ENCODE measurements at places on chromosomes 3 and 15.
A peak's percentile ranks its signal among the peaks of the same experiment; 100 is the strongest.

- DNase-seq: no peak
Observed at GRCh38 chr3:99344216-99344615, 294.2 kb upstream of the COL8A1 start.

DNA sequence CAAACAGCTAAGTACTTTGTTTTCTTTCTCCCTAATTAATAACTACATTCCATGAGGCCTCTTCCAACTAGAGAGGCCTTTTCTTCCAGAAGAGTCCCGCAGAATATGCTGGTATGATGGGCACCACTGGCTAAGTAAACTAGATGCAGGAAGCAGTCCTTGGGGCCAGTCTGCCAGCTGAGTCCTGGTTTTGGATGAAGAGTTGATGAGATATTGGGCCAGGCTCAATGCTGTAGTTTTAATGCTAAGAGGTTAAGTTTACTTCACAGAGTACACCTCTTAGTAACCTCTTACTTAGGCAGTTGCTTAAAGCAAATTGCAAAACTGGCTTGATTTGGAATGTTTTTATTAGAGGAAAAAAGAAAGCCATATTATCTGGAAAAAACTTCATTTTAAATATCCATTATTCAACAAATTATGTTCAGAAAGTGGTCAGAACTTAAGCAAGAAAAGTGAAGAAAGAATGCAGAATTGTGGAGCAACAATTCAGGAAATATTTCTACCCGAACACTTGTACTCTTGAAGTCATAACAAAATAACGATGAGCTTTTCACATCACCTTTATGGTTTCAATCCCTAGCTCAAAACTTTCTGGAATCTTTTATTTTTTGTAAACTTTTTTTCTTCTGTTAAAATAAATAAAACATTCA is 178.4 kb upstream of the CDIN1 start:
- no peak for DNase-seq

DNA sequence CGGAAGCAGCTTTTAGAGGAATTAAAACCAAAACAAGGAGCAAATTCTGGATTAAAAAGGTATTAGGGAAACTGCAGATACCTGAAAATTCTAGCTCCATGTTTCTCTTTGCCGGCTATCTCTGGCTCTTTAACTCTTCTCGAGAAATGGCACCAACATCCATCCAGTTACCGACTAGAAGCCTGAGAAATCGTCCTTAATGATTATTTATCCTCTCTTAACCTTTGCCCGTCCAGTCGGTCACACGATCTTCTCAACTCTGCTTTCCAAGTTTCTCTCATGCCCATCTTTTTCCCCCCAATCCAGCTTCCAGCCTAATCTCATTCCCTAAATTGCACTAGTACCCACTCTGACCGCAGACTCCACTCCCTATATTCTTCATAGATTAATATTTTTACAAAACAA is 596 bp upstream of the SGO1 start:
- DNase-seq: no peak

DNA sequence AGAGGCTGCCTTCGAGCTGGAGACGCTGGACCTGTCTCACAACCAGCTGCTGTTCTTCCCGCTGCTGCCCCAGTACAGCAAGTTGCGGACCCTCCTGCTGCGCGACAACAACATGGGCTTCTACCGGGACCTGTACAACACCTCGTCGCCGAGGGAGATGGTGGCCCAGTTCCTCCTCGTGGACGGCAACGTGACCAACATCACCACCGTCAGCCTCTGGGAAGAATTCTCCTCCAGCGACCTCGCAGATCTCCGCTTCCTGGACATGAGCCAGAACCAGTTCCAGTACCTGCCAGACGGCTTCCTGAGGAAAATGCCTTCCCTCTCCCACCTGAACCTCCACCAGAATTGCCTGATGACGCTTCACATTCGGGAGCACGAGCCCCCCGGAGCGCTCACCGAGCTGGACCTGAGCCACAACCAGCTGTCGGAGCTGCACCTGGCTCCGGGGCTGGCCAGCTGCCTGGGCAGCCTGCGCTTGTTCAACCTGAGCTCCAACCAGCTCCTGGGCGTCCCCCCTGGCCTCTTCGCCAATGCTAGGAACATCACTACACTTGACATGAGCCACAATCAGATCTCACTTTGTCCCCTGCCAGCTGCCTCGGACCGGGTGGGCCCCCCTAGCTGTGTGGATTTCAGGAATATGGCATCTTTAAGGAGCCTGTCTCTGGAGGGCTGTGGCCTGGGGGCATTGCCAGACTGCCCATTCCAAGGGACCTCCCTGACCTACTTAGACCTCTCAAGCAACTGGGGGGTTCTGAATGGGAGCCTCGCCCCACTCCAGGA is 21.1 kb downstream of the NRROS start:
- no peak for DNase-seq

GRCh38 chr3:16461463-16462245 is 51.8 kb downstream of the RFTN1 start:
- DNase-seq: no peak

DNA sequence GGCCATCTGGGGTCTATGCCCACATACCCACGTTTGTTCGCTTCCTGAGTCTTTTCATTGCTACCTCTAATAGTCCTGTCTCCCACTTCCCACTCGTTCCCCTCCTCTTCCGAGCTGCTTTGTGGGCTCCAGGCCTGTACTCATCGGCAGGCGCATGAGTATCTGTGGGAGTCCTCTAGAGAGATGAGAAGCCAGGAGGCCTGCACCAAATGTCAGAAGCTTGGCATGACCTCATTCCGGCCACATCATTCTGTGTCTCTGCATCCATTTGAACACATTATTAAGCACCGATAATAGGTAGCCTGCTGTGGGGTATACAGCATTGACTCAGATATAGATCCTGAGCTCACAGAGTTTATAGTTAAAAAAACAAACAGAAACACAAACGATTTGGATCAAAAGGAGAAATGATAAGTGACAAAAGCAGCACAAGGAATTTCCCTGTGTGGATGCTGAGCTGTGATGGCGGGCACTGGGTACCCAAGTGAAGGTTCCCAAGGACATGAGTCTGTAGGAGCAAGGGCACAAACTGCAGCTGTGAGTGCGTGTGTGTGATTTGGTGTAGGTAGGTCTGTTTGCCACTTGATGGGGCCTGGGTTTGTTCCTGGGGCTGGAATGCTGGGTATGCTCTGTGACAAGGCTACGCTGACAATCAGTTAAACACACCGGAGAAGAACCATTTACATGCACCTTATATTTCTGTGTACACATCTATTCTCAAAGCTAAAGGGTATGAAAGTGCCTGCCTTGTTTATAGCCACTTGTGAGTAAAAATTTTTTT is 35.9 kb downstream of the NR1I2 start:
- DNase-seq: no peak

GRCh38 chr3:53802256-53802880 is 43.9 kb downstream of the CHDH start:
- no peak for DNase-seq

DNA sequence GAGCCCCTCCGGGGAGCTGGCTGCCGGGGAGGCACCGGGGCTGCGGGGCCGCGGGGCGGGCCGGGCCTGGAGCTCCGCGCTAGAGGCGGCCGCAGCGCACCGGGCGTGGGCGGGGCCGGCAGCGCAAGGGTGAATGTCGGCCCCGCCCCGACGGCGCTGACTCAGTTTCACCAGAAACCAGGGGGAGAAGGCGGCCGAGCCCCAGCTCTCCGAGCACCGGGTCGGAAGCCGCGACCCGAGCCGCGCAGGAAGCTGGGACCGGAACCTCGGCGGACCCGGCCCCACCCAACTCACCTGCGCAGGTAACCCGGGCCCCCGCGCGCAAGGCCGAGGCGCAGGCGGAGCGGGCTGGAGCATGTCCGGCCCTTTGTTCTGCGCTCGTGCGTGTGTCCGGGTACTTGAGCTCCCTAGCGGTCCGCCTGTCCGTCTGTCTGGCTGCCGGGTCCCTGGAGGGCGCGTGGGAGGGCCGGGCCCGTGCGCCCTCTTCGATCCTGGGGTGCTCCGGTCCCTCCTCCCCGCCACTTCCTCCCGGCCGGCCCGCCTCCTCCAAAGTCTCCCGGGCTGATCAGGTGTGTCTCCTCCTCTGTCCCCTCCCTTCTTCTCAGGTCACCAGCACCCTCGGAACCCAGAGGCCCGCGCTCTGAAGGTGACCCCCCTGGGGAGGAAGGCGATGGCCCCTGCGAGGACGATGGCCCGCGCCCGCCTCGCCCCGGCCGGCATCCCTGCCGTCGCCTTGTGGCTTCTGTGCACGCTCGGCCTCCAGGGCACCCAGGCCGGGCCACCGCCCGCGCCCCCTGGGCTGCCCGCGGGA is at the start of gene SPINT1:
Gene SPINT1 (plus strand): TSS at position 164 of the 811 bp plus-strand sequence. CDS start 507 bp downstream, at position 671.
- peak; percentile 80 for DNase-seq

DNA sequence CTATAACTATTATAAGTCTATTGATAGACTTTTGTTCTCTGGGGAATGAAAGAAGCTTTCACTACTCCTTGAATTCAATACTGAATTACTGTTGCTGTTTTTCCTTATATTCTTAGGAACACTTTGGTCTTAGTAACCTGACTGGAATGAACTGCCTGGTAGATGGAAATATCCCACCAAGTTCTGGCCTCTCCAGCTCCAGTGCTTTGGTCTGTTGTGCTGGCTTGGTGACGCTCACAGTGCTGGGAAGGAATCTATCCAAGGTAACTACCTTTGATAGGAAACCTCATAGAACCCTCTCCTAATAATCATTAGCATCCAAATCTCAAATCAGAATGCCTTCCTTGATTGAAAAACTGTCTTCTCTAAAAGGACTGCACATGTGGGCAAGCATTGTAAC is 69.1 kb downstream of the GALK2 start:
- DNase-seq: no peak

GRCh38 chr3:117477214-117477755 is 767.7 kb downstream of the TUSC7 start:
- no peak for DNase-seq

DNA sequence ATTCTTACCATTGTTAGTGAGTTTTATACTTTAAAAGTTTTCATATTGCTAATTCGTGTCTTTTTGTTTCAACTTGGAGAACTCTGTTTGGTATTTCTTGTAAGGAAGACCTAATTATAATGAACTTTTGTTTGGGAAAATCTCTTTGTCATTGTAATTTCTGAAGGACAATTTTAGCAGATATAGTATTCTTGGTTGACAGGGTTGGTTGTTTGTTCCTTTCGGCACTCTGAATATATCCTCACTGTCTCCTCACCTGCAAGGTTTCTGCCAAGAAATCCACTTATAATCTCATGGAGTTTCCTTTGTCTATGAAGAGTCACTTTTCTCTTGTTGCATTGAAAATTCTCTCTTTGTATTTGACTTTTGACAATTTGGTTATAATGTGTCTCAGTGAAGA is 225.2 kb upstream of the NR2E3 start:
- no peak for DNase-seq

- no peak for DNase-seq
Observed at GRCh38 chr15:27648359-27648758, 450.8 kb downstream of the OCA2 start.

- DNase-seq: no peak
Observed at GRCh38 chr15:95470997-95471689, 859.4 kb upstream of the NR2F2 start.

DNA sequence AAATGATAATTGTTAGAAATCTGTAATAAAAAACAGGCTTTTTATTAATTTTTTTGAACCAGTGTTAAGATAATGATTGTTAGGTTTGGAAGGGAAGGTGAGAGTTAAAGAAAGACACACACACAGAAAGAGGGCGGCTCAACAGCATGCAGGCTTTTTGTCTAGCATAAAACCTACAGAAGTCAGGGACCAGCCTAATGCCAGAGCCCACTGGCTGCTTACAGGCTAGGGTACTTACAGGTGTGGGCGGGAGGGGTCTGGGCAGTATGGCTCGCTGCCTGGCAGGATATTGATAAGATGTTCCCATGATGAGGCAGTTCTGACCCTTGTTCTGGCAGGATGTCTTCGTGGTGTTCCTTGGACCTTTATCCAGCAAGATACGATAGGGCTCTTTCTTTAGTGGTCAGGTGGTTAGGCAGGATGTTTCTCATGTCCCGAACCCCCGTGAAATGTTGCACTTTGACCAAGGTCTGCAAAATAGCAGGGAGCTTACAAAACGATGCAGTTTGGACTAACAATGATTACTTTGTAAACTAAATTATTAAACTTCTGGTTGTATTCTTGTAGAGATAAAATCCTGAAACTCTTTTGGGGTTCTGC is 84.7 kb downstream of the DCUN1D1 start:
- DNase-seq: no peak

GRCh38 chr3:27827041-27827440 is 104.9 kb upstream of the EOMES start:
- no peak for DNase-seq

DNA sequence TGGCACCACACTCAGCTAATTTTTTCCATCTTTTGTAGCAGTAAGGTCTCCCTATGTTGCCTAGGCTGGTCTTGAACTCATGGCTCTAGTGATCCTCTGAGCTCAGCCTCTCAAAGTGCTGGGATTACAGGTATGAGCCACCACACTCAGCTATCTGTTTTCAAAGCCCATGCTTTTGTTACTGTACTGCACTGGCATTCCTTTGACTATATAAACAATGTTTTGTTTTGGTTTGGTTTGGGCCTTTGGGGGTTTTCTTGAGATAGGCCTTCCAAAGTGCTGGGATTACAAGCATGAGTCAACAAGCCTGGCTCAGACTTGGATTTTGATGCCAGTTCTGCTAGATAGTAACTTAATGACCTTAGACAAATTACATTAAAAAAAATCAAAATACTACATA is 89.7 kb upstream of the GK5 start:
- no peak for DNase-seq

GRCh38 chr15:74400313-74400860 is 32.9 kb upstream of the CYP11A1 start:
- DNase-seq: peak; percentile 66

GRCh38 chr15:34266751-34267150 is 41.9 kb downstream of the EMC4 start:
- no peak for DNase-seq

DNA sequence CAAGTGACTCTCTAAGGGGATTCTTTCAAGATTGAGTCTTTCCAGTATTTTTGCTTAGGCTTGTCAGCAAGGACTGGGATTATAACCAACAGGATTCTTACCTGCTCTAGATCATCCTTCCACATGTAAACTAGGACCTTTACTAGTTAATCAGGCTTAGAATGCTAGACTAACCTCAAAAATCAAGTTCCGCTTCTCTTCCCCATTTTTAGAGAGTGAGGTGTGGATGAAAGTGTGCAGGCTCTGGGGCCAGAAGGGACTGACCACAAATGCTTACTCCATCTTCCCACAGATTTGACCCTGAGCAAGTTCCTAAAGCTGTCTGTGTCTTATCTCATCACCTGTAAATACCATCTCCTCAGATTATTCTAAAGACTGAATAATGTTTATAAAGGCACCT is 89.5 kb upstream of the IL12A start:
- DNase-seq: no peak

- no peak for DNase-seq
Observed at GRCh38 chr15:77454951-77455350, 34.3 kb downstream of the HMG20A start.

- no peak for DNase-seq
Observed at GRCh38 chr3:73192036-73192738, 130.7 kb downstream of the EBLN2 start.

GRCh38 chr3:5036392-5036766 is 57.1 kb downstream of the BHLHE40 start:
- DNase-seq: no peak

- DNase-seq: no peak
Observed at GRCh38 chr3:136277634-136278033, 27.5 kb downstream of the PCCB start.

Measured in stimulated activated CD4-positive, alpha-beta T cell treated with anti-CD3 and anti-CD28 coated beads, Interleukin-1b, Interleukin-23, amount 100 ng/mL, for 48 hours (primary cell).